ENCODE measurements at places on chromosomes 2 and 18.

- DNase-seq = no peak
These were observed 9.6 kb downstream of the SERPINB12 start for GRCh38 chr18:63551769-63552168.

DNA sequence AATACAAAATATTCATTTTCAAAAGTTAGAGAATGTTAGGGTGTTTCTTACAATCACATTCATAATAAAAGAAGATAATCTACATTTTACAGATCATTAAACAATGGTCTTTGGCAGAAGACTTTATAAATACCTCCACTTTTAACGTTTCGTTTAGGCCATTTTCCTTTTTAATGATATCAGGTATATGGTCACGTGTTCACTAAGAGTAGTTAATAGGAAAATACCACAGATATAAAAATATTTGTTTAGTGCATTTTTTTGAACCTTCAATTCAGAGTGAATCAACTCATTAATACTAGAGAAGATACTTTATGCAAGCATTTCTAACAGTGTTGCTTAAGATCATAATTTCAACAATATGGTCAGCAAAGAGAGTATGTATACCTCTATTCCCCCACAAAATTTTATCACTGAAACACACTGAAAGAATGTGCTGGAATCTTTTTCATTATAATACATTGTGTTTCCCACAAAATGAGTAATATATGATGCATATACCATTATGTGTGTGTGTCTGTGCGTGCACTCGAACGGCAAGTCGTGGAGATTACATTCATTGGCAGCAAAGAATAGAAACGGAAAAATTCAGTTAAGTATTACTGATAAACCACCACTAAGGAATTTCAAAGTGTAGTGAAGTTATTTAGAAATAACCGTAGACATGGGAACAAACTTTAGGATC, 319.9 kb upstream of the THUMPD2 start:
- no peak for DNase-seq

DNA sequence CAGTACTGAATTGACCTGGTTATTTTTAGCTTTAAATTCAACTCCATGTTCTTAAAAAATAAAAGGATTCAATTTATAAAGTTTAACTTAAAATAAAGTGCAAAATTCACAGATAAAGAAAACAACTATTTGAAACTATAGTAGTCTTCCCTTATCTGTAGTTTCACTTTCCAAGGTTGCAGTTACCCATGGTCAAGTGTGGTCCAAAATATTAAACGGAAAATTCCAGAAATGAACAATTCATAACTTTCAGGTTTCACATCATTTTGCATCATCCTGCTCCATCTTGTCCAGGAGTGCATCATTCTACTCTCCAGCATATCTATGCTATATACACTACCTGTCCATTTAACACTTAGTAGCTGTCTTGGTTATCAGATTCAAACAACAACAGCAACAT, 54.5 kb upstream of the ZNF804A start:
- no peak for DNase-seq

DNA sequence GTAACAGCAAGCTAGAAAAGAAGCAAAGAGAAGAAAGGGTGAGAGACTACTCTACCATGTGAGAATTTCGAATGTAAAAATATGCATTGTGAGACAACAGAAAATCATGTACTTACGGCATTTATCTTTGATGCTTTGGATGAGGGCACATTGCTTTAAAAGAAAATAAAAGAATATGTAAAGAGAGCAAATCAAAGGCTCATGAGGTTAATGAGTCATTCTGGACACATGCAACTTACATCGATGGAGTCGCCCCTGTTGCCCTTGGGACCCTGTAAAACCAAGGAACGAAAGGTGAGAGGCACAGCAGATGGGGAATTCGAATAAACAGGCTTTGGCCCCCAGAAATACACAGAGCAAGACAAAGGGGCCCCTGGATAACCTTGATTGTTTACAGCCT, 69.0 kb downstream of the COL6A3 start:
- DNase-seq = no peak

DNA sequence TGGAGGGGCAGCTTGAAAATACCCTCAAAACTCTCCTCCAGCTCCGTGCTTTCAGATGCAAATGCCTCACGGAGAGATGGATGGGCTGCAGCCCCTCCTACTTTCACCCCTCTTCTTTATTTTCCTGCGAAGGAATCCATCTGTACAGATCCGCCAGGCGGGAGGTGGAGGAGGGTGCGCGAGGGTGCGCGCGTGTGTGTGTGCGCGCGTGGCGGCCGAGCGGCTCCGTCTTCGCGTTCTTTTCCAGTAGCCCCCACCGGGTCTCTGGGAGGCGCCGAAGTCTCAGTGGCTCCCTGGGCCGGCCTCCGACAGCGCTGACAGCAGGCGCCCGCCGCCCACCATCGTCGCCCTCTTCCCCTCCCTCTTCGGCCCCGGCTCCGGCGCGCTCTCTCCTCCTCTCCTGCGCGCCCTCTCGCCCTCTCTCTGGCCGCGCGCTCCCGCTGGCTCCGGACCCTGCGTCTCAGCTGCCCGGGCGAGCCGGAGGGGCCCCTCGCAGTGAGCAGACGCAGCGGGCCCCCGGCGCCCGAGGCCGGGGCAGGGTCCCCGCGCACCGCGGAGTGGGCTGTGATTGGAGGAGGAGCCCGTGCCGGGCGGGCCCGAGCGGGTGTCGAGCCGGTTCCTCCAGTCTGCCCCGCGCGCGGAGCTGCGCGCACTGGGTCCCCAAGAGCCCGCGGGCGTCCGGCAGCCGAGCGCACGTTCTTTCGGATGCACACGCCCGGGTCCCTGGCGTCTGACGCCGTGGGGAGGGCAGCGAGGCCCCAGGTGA, at the start of gene CDH7:
Gene CDH7, plus strand, starts transcription at position 624 of the 766 bp plus-strand sequence. CDS start 11,831 bp downstream, outside the sequence.
- DNase-seq = no peak

DNA sequence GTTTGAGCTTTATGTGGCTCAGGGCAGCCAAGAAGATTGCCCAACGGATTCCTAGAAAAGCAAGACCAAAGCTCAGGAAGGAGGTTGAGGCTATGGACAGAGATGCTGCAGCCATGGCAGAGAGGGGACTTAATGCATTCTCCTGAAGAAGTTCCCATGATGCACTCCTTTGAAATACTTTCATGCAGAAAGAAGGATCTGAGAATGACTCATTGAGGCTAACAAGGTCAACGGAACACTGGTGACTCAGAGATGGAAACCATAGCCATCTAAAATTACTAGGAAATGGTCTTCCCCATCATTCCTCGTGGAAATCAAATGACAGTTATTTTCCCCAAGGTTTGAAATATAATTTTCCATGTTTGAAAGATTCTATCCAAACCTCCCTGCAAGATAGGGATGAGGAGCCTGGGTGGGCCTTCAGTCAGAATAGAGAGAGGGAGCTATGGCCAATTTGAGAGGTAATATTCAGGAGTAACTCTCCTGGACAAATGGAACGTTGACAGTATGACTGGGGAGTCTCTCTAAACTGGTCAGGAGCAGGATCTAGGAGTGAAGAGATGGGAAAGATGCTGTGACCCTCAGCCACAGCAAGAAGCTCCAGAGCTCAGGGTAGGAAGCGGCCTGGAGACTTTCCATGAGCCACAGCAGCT, 63.0 kb downstream of the REEP1 start:
- no peak for DNase-seq

- DNase-seq = no peak
These were observed 268.6 kb upstream of the RAB6C start for GRCh38 chr2:129710670-129711495.

DNA sequence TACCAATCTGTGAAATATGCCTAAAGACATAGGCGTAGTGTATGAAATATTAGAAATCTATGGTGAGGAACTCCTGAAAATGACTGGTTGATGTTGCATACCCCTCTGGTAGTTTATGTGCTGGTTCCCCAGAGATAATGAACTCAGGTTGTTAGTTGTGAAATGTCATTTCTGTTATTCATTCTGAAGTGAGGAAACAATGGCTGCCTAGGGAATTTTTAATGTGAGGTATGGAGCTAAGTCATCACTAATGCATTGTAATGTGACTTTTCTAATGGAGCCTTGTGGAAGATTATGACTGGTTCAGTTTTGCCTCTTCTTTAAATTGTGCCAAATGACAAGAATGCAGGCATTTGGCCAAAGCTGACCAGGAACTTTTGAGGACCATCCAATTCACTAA, 61.6 kb upstream of the RAB27B start:
- no peak for DNase-seq

- no peak for DNase-seq
These were observed 50.8 kb downstream of the EPHA4 start for GRCh38 chr2:221521233-221521845.

GRCh38 chr2:60794271-60794863, 38.3 kb downstream of the PAPOLG start:
- DNase-seq = no peak

- no peak for DNase-seq
These were observed 15.7 kb downstream of the FAM98A start for GRCh38 chr2:33583194-33583938.

DNA sequence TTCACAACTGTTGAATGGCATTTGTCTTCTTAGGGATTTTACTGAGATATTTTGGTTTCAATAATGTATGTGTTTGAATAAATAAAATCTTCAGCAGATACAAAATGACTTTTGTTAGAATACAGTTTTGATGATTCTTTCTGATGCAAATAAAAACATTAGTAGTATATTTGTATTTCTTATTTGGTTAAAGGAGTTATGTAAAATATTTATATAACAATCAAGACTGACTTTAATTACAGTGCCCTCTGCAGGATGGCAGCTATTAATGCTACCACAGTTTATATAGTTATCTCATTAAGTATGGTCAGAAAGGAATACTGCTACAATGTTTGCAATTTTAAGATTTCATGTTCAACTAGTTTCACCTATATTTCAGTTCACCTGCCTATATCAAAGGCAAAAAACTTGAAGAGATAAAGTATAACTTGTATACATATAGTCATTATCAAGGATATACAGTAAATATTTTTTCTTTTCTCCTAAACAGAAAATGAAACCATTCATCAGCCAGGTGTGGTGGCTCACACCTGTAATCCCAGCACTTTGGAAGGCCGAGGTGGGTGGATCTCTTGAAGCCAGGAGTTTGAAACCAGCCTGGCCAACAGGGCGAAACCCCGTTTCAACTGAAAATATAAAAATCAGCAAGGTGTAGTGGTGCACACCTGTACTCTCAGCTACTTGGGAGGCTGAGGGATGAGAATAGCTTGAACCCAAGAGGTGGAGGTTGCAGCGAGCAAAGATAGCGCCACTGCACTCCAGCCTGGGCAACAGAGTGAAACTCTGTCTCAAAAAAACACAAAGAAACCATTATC, 19.8 kb downstream of the ARL5A start:
- no peak for DNase-seq

DNA sequence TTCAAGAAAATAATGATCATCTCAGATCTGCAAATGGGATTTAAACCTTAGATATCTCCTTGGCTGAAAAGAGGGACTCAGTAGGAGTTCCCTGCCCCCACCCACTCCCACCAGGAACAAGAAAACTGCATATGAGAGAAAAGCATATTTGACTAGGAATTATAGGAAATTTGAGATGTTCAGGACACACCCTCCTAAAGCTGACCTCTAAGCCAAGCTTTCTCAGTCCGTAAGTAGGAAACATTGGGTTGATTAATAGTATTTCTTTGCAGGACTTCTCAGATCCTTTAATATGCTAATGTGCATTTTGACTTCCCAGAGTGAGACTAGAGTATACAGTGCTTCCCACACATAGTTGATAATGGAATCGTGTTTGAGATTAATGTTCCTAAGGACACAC, 47.8 kb upstream of the DAPL1 start:
- no peak for DNase-seq

DNA sequence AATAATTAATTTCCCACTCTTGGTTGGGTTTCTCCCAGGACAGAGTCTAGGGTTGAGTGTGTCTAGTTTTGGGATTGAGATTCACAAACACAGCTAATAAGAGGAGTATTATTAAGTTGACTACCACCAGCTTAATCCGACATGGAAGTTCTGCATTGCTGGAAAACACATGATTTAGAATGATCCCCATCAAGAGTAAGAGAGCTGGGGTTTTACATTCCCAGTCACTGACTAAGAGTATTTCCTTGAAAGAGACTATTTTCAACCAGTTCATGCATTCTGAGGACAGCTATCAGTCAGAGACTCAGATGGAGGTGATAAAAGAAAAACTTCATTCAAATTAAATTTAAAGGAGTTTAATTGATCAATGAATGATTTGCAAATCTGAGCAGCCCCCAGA, 334.6 kb upstream of the LRATD1 start:
- no peak for DNase-seq

GRCh38 chr2:86300496-86300895, 36.9 kb downstream of the REEP1 start:
- no peak for DNase-seq

DNA sequence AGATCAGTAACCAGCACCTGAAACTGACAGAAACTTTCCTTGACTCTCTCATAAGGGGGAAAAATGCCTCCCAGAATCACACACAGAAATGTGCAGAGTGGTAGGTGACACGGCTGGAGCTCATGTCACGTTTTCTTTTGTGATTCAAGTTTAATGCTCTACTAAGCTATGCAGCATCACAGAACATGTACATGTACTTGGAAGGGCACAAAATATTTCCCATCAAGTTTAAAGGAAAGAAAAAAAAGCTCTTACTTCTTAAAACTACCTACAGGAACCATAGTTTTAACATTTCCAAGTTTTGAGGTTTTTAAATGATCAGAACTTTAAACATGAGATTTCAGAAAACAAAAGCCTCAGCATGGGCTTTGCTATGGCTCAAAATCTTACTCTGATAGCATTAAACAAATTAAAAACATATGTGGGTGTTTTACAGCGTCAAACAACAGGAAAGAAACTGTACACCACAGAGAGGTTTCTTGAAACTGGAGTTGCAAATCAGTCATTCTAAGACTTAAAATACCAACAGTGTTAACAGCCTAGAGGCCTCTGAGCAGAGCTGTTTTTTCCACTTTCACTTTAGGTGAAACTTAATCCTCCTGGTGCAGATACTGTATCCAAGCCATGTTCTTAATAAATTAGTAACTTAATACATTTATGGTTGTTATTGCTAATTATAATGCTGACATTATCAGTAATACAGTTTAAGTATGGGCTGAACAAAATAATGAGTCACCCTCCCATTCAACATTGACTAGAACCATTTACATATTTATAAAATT, 30.1 kb downstream of the MBP start:
- DNase-seq = no peak

DNA sequence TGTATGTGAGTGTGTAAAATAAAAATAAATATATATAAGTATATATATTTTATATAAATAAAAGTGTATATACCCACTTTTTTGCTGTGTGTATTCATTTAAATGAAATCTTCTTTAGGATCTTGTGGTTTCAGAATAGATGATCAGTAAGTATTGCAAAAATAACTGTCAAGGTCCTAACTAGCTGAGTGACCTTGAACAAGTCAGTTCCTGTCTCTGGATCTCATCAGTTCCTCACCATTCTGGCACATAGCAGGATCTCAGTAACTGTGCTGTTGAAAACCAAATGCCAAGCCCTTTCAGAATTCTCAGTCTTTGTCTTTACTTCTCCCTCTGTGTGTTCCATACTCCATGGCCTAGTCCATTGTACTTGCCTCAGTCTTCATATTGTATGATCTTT, 115.3 kb upstream of the CXCR4 start:
- no peak for DNase-seq

GRCh38 chr18:62186499-62186773, 420 bp downstream of the PIGN start:
- DNase-seq = no peak

GRCh38 chr2:128754246-128754724, 435.6 kb upstream of the HS6ST1 start:
- no peak for DNase-seq
